ENCODE measurements at places on chromosomes 12 and 14.

- no peak for DNase-seq
Measured at GRCh38 chr12:51070004-51070403, 13.4 kb downstream of the CSRNP2 start.

DNA sequence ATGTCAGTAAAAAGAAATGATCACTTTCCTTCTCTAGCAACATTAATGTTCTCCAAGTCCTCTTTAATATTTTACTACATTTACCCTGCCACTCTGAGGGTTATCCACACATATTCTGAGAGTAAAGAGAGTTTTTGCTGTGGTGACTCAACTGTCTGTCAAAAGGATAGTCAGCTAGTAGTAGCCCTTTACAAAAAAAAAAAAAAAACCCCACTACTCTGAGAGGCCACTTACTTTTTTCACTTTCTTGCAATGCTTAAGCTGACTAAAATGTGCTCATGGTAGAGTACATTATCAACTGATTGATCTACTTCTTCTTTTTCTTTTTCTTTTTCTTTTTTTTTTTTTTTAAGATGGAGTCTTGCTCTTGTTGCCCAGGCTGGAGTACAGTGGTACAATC is 27.6 kb upstream of the PPM1A start:
- DNase-seq, result no peak

DNA sequence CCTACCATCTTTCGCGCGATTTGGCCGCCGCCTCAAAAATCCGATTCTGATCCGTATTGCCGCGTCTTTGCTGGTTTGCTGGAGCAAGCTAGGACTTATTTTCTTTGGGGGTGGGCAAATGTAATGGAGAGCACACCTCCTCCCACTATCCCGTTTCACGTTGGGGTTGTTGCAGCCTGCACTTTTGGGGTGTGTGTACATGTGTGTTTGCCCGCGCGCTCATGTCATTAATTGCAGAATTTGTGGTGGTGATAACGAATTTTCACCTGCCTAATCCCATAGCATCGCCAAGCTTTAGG is 657 bp downstream of the METAP2 start:
- DNase-seq, result no peak

GRCh38 chr12:124410354-124411175 is 115.7 kb downstream of the RFLNA start:
- no peak for DNase-seq
